ENCODE measurements at places on chromosomes 7 and 10.

DNA sequence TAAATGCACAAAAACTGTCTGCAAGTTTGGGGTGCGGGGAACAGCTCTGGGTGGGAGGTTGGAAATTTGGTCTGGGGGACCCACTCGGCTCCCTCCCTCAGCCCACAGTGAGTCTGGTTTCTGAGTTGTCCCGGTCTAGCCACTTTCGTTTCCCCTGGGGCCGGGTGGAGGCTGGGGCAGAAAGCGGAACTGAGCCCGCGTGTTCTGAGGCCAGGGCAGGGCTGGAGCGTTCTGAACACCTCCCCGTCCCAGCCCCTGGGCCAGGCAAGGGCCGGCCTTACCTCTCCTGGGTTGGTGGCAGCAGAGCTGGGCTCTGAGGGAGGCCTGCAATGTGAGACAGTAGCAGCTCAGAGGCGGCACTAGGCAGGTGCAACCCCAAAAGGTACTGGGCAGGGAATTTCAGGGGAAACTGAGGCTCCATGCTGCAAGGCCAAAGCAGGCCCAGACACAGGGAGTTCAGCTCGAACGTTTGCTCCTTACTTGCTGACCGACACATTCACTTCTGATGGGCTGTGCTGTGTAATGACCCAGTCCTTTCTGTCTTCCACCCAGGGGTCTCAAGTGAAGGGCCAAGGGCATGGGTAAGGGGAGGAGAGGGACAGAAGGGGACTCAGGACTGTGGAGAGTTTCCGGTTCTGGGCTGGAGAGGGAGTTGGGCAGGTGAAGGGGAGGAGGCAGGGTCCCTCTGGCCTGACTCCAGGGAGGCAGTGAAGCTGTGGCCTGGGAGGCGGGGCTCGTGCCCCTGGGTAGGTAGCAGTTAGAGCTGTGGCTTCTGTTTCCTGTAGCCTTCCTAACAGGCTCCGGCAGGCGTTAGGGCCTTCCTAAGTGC is 3.0 kb downstream of the IRF5 start:
- DNase-seq, result peak; percentile 96

- no peak for DNase-seq
Measured at GRCh38 chr7:90337106-90337505, 9.4 kb upstream of the GTPBP10 start.

GRCh38 chr7:111678986-111679385 is 116.7 kb upstream of the IMMP2L start:
- no peak for DNase-seq

DNA sequence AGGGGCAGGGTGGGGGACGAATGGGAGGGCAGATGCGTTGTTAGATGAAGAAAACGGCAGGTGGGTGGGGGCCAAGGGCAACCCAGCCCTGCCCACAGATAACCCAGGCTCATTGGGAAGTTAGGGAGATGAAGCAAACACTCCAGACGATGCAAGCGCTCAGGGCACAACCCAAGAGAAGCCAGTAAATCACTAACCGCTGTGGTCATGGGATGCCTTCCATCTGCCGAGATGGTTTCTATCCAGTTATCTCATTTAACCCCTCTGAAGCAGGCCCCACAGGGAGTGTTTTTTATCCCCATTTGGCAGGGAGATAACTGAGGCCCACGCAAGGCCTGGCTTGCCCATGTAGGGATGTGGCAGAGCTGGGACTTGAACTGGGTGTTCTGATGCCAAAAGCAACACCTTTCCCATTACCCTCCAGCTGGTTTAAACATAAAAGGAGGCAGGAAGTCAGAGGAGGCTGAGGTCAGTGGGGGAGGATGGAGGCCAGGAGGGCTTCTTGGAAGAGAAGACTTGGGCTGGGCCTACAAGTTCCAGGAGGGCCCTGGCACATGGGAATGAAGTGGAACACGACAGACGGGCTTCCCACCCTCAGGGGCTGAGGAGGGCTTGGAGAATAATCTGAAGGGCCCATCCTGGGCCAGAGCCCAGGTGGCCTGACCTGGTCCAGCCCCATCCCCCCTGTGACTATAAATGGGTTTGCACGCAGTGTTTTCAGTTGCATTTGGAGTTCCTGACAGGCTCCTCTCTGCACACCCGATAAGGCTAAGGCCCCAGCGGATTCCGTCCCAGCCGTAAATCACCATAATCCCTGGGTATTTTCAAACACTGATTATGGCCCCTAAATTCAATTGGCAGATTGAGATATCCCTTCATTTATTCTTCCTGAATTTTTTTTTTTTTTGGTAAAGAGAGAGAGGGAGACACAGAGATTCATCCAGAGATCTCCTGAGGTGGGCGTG is 80.9 kb downstream of the NEURL1 start:
- no peak for DNase-seq

GRCh38 chr10:29692121-29692539 is 57.4 kb upstream of the SVIL start:
- no peak for DNase-seq

- no peak for DNase-seq
Measured at GRCh38 chr7:92631067-92631849, 41.1 kb upstream of the FAM133B start.

- DNase-seq, result peak; percentile 32
Measured at GRCh38 chr10:44389556-44389955, 4.7 kb upstream of the CXCL12 start.

DNA sequence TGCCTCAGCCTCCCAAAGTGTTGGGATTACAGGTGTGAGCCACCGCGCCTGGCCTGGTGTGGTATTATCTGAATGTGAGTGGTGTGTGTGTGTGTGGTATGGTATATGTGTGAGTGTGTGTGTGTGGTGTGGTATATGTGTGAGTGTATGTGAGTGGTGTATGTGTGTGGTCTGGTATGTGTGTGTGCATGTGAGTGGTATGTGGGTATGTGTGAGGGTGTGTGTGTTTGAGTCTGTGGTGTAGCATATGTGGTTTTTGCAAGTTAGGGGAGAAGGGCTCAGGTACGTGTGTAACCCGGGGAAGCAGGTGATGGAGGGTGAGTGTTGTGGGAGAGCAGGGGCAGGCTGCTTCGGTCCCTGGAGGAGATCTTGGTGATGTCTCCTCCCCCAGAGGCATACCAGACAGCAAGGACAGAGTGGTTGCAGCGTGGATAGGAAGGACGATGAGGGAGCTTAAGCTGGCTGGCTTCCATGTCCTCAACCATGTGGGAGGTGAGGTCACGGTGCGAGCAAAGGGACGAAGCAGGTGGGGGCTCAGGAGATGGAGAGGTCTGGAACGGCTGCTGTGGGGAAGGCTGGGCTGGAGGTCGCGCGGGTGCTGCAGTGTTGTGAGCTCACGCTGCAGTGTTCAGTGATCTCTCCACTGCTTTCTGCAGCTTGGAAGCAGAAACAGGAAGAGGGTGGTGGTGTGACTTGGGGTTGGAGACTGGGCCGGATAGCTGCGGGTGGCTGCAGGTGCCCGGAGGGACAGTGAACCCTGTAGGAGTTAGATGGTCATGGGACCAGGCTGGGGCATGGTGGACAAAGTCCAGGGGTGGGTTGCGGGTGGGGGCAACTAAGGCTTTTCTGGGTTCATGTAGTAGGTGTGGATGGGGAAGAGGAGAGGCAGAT is 5.0 kb downstream of the ZYX start:
- DNase-seq, result peak; percentile 45

DNA sequence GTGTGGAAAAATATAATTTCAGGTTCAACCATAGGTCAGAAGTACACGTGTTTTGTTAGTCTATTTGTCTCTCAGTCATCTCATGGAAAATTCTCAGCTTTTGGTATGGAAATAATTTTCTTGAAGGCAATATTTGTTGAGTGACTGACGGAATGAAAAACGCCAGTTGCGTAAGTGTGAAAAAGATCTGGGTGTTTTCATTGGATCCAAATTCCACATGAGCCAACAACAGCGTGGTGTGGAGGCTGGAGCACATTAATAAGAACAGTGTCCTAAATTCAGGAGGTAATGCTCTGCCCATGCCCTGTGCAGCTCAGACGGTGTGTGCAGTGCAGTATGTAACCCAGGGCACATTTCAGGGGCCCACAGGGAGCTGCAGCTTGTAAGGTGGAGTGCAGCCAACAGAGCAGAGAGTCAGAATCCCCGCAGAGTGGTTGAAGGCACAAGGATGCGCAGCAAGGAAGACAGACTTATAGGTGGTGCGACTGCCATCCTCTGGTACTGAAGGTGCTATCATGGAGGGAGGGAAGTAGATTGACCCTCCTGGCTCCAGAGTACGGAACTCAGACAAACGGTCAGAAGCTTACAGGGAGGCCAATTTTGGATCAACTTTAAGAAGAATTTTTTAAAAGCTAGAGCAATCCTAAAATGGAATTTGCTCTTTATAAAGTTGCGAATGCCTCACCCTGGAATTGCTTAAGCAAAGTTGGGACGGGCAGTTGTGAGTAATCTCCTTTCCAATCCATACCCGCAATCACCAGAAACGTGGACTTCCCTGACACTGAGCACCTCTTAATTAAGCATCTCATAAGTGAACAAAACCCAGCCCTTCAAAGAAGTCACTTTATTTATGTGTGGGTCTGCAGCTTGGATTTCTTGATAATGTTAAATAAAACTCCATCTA is 38.0 kb downstream of the EGFR start:
- DNase-seq, result no peak

- DNase-seq, result no peak
Measured at GRCh38 chr7:132051311-132051710, 494.9 kb upstream of the PODXL start.

DNA sequence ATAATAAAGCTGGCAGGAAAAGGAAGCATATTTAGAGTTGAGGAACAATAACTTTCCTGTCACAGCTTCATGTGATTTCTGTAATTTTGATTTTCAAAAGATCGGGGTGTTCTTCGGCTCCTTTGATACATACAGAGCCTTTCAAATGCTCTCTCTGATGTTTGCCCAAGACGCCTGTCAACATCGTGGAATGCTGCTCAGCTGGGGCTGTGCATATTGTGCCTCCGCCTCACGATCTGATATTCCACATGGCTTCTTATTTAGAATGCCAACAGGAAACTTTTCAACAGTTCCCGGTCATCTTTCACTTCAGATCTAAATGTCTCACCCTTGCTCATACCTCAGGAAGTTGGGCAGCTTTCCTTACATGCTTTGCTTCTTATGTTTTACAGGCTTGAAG is 7.3 kb downstream of the NPY start:
- DNase-seq, result no peak

DNA sequence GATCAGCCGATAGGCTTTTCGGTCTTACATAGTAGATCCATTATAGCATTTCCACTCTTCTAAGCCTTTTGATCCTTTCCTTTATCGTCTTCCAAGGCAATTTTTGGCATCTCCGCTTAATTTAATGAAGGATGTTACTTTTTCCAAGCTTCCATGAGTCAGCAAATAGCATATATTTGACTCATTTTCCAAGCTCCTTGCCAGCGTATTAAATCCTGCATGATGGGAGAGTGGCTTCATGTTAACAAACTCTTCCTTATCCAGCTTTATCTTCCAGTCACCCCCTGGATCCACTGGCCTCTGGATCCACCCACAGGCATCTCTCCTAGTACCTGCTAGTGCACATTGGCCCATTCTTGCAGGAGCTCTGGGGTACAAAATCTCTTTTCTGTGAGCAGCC is 13.0 kb downstream of the OR9A2 start:
- DNase-seq, result no peak

- peak; percentile 19 for DNase-seq
Measured at GRCh38 chr10:24331457-24331856, 122.5 kb downstream of the KIAA1217 start.

GRCh38 chr7:8185926-8186683 is 75.9 kb downstream of the ICA1 start:
- DNase-seq, result no peak

DNA sequence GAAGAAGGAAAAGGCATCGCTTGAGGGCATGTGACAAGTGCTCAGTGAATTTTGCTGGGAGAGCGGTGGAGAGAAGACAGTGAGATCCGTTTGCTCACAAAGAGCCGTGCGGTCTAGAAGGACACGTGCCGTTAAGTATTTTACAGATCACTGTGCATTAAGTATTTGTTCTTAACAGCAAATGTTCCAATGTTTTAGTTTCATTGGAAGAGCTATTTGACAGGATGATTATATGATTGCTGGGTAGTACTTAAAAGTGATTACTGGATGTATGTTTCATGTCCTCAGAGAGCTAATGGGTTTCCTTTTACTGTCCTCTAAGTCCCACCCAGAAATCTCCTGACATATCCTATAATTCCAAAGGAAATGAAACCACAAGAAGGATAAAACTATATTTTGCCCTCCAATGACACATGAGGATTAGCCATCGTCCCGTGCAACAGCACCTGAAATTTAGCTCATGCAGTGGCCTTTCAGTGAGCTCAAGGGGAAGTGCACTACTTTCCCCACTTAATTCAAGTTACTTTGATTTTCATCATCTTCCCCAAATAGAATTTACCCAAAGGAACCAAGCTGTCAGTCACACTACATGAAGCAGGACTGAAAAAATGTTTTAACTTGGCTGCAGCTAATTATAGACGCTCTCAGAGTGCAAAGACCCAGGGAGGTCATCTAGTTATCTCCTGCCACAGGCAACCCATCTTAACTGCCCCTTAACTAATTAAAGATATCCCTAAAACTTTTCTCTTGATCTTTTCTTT is 80.3 kb downstream of the KLF6 start:
- DNase-seq, result no peak

- DNase-seq, result no peak
Measured at GRCh38 chr10:117792214-117792613, 249.7 kb downstream of the EMX2 start.

DNA sequence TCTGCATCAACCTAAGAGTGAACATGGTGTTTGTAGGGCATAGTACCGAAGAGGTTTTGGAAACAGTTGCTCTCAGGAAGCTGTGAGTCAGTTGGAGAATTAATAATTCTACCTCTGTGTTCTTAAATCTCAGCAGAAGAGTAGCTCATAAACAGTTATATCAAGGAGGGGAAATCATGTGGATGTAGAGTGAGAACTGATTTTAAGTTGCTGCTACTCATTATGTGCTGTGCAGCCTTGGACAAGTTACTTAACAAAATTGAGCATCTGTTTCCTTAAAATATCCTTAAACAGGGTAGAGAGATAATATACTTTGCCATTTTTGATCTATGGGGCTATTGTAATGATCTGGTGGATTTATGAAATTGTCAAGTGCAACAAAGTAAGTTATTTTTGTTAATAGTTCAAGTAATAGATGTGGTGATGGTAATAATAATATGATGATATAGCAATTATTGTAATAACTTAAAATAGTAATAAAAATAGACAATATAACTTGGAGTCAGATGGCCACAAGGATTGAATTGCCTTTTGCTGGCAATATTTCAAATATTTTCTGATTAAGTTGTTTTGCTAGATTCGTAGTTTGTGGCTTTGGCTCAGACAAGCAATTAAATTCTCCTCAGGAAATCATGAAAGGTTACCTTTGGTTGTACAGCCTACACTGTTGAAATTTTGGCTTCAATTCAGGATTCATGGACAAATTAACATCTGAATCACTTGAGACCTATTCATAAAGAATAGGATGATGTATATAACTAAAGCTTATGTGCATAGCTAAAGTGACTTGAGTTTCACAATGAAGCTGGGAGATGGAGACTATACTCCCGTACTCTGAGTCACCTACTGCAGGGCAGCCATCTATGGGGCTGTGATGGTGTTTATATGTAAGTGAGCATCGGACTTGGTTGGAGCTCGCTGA is 228.5 kb downstream of the CDK14 start:
- DNase-seq, result no peak

Data from RPMI8226 (cell line).